NCI-H1092 treated with DMSO at 0.1 percent for 48 hours (cell line): ENCODE measurements at places on chromosomes 3 and 15.
A peak's percentile ranks its signal among the peaks of the same experiment; 100 is the strongest.

GRCh38 chr15:77702211-77702957 lies 69.7 kb upstream of the LINGO1 start:
- no peak for DNase-seq

- no peak for DNase-seq
These were observed 5.9 kb upstream of the TKT start for GRCh38 chr3:53261712-53262111.

DNA sequence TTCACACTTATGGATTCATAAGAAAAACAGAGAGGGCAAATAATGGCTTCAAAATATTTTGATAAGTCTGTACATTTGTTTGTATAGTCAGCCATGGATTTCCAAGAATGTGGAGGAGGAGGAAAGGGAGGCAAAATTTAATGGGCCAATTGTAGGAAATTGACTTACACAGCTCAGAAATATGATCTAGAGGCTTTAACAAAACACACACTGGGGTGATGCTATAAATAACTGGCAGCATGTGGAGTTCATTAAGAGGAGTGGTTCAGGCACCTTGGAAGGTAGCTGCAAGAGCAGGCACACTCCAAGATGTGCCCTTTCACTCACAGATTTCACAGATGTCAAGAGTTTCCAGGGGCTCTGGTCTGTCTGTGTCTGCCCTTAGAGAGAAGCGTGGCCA lies 193.4 kb upstream of the RASGRP1 start:
- no peak for DNase-seq

GRCh38 chr3:195224156-195224979 lies 46.6 kb downstream of the XXYLT1 start:
- no peak for DNase-seq

DNA sequence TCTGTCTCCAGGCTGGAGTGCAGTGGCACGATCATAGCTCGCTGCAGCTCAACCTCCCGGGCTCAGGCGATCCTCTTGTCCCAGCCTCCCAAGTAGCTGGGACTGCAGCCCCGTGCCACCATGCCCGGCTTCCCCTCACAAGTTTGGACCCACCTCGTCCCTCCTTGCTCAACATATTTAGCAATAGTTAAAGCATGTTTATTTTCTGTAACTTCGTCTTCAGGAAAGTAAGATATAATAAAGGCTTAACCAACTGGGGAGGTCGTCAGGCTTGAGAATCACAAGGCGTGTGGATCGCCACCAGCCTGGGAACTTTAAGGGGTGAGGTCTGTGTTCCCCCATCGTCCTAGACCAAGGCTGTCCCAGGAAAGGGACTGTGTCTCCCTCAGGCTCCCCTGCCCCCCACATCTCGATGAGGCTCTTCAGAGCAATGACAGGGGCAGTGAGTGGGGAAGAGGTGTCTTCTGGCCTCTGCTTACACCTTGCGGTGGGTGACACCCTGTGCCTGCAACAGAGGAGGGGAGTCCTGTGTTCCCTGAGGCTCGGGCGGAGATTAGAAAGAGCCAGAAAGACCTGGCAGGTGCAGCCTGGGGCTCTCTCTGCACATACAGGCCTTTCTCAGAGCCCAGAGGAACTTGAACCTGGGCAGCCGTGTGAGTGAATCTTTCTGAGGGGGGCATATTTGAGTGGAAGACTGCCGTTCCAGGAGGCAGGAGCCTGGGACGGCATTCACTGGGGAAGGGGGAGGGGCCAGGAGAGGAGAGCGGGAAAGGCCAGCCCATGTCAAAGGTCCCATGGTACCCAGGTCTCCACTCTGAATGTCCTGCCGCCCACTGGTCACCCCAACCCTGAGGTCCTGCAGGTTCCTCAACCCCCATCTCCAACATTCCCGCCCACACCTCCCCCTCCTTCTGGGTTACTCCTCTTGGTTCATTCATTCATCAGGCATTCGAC lies 152.3 kb downstream of the SMAD6 start:
- no peak for DNase-seq

- no peak for DNase-seq
These were observed 11.5 kb downstream of the CDAN1 start for GRCh38 chr15:42725331-42725903.

DNA sequence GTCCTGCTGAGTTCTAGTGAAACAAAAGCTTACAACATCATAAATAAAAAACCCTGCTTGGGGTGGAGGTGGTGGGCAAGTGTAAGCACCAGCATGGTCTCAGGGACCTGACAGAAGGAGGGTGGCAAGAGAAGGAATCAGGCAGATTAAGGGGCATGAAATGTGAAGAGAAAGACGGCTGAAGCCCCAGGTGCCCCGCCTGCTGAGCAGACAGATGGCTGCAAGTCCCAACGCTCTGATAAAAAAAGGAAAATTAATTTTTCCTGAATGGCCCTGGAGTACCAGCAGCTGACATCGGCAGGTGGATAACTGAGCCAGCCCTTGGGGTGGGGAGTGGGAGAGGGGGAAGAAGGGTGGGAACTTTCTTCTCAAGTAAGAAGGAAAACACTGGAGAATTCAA lies 137.9 kb downstream of the XXYLT1 start:
- DNase-seq, result no peak

GRCh38 chr3:45106874-45107273 lies 39.3 kb downstream of the CDCP1 start:
- DNase-seq, result no peak

GRCh38 chr3:45462522-45463265 lies 74.3 kb downstream of the LARS2 start:
- DNase-seq, result no peak

- DNase-seq, result no peak
These were observed 38.3 kb downstream of the SAXO2 start for GRCh38 chr15:82300883-82301282.

GRCh38 chr3:63654211-63654610 lies 1.7 kb downstream of the SNTN start:
- DNase-seq, result no peak

- DNase-seq, result no peak
These were observed 123.1 kb downstream of the APBA2 start for GRCh38 chr15:29008846-29009245.

GRCh38 chr3:190092250-190092649 lies 28.4 kb downstream of the P3H2 start:
- DNase-seq, result no peak

DNA sequence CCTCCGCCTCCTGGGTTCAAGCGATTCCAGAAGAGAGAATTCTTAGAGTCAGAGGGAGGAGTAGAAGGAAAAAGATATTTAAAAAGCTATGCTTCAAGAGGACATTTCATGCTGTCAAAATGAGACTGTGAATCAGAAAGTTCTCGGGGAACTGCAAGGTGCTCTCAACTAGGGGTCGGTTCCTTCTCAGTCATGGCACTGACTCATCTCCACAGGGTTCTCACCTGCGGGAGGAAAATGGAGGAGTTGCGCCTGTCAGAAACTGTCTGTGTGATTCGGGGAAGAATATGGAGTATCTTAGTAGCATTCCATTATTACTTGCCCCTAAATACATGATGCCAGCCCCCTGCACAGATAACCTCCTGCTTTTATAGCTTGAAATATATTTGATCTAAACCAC lies 47.4 kb downstream of the APH1B start:
- DNase-seq, result no peak

- DNase-seq, result no peak
These were observed 76.4 kb downstream of the DAPK2 start for GRCh38 chr15:63969652-63970421.

- no peak for DNase-seq
These were observed 8.5 kb upstream of the KLHL6 start for GRCh38 chr3:183564046-183564445.

DNA sequence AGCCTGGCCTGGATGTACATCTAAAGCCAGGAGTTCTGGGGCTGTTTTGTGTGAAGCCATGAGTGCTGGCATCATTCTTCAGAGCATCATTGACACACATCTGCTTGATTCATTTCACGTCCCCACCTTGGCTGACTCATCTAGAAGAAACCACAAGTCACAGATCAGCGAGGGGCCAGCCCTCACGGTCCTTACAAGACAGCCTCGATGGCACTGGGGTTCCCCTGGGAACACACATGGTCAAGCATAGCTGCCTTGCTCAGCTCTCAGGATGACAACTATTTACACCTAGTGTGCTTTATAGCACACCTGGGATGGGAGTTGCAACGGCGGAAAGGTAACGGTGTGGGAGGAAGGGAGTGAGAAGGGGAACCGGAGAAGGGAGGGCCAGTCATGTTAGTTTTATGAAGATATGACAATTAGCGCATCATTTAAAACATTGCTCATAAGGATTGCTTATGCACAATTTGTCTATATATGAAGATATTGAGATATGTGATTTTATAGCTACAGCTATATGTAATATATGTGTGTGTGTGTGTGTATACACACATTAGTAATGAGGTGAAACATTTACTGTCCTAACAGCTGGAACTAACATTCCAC lies 227.1 kb downstream of the RPLP1 start:
- no peak for DNase-seq

DNA sequence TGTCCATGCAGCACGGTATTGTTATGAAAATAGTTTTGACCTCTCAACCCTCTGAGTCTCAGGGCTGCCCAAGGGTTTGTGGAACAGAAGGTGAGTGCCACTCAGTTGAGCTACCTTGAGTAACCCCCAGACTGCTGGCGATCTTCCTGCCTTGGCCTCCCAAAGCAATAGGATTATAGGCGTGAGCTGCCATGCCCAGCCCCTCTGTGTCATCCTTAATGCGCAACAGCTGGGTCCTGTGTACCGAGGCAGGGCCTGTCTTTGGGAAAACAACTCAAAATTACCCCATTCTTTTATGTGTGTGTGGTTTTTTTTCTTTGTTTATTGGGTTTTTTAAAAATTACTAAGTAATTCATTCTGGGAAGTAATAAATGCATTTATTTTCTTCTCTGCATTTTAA lies 78.3 kb upstream of the TPM1 start:
- no peak for DNase-seq

GRCh38 chr3:52679811-52680210 lies 5.9 kb downstream of the PBRM1 start:
- no peak for DNase-seq

GRCh38 chr15:27828746-27829145 lies 270.4 kb downstream of the OCA2 start:
- no peak for DNase-seq

DNA sequence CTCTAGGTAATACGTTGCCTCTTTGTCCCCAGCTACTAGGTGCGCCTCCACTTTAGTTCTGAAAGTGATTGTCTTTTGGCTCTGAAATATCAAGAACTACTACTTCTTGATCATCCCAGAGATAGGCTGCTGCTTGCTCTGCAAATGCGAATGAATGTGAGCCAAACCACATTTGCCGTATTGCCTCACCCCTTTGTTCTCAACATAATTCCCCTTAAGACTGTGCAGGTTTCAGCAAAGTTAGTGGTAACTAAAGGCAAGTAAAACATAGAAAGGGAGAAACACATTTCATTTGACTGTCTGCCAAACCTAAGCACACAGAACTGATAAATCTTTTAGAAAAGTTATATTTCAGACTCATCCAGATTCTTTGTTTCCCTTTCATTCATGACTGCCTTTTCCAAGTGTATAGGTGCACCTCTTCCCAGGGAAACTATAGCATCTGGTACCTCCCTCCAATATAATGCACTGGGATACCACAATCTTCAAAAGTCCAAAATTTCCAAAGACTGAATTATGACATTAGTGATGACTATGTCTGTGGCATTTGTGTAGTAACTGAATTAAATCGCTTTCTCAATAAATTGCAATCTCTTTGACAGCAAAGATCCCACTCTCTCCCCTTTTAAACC lies 720.6 kb upstream of the CBLB start:
- no peak for DNase-seq

- no peak for DNase-seq
These were observed 16.4 kb upstream of the TNFAIP8L3 start for GRCh38 chr15:51111061-51111460.

DNA sequence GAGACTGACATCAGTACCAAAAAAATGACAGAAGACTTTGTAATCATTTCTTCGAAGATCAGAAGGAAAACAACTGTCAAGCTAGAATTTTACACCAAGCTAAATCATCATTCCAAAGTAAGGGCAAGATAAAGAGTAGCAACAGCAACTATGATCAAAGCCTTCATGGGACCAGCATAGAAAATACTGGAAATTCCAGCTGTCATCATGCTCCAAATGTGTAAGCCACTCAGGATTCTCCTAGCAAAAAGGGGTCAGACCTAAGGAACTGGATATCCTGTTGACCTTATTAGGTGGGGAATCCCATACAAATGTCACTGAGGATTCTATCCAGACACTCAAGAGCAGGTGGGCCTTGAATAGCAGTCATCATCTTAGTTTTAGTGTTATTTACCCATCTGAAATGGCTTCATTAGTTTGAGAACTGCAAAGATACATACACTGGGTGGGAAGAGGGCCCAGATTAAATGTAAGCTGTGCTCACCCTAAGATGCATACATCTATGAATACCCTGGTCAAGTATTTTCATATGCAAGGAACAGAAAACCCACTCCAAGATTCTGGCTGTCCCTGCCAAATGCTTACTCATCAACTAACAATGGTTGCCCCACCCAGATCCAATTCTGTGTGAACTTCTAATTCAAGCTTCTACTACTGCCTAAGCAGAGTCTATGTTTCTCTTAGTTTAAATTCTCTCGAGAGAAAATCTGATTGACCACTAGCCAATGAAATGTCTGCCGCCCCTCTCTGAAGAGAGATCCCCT lies 33.5 kb downstream of the CLDN18 start:
- DNase-seq, result no peak

GRCh38 chr15:34233614-34234013 lies 8.8 kb downstream of the EMC4 start:
- DNase-seq, result peak; percentile 76

DNA sequence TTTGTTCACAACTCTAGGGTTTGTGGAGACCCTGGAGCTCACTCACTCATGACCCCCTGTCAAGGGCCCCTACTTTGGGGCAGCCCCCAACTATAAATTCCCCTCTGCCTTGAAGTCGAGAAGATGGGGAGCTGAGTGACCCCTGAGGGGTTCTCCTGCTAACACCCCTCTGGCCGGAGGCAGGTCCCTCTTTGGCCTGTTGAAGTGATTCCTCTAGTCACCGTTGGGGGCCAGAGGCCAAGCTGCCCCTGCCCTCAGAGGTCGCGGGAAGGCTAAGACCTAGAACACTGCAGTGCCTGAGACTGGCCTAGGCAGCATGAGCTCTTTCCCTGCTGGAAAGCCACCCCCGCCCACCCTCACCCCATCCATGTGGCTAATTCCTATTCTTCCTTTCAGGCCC lies 15.4 kb upstream of the SKOR1 start:
- DNase-seq, result no peak

- no peak for DNase-seq
These were observed 4.3 kb downstream of the GLB1 start for GRCh38 chr3:33092496-33093254.

DNA sequence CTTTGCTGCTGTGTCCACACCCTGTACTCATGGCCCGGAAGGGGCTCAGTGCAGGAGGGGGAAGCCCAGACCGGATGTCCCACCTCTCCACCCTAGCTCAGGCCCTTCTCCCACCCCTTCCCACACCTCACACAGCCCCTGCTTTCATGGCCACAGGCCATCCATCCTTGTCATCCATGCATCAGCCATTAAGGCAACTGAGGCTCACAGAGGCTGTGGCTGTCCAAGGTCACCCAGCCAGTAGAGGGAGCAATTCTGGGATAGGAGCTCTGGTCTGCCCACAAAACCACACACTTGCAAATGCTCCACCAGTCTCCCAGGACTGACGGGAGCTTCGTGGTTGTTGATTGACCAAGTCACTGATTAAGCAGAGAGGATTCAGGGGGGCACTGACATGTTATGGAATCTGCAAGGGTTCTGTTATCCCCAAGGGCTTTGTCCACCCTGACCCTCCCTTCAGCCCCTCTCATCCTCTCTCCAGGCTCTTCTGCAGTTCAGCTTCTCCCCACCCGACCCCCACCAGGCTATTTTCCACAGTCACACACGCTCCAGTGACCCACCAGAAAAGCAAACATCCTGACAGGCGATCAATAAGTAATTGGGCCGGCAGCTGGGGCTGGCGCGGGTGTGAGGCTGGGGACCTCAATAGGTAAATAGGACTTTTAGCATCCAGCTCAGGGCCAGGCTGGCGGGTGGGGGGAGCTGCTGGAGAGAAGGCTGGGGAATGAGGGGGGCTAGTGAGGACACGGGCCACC lies 15.1 kb downstream of the LINGO1 start:
- DNase-seq, result no peak
